ENCODE measurements at places on chromosomes 1 and 21.

DNA sequence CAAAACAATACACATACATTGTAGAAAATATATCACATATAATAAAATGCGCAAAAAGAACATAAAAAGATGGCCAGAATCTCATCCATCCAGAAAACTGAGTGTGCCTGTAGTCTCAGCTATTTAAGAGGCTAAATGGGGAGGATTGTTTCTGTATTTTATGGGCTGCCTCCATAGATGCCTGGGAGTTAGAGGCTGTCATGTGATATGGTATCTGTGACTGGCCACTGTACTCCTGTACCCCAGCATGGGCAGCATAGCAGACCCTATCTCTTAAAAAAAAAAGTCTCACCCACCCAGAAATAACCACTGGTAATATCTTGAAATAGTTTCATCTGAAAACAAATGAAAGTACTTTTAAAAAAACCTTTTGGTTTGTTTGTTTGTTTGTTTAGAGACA is 3.5 kb upstream of the TLCD4 start:
- DNase-seq: no peak

GRCh38 chr1:159973350-159973940 is 19.4 kb upstream of the SLAMF9 start:
- no peak for DNase-seq

- DNase-seq: peak; percentile 96
These were observed at the start of gene MRPS14 for GRCh38 chr1:175023043-175023921. TSS of gene MRPS14 (minus strand) at chr1:175023425. CDS start at chr1:175023408, 17 bp downstream.

- DNase-seq: no peak
These were observed 60.3 kb upstream of the CSF3R start for GRCh38 chr1:36542962-36543515.

GRCh38 chr1:116131866-116132605 is 20.8 kb downstream of the MAB21L3 start:
- no peak for DNase-seq

DNA sequence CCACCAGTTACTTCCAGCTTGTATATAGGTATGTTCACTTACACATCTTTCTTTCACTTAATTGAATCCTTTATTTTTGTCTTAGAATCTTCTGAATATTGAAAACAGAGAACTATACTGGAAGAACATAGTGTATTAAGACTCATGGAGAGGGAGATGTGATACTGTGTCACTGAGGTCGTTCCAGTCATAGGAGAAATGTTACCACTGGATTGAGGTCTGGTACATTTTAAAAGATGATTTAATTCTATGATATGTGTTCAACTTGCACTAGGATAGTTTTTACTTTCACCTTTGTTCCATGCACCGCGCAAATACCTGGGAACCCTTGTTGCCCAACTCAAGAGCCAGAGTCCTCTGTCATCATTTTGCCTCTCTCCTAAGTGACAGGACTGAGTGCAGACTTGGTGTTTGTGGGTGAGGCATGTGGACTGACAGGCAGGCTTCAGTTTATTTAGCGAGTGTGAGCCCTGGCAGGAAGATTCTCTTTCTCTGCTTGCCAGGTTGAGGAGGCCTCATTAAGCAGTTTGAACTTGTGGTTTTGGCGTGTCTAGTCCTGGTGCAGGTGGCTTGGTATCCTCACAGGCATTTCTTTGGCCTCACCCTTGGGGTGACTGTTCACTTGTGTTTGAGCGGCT is 63.7 kb downstream of the DYRK1A start:
- no peak for DNase-seq

- no peak for DNase-seq
These were observed 69.9 kb downstream of the ZC3H11B start for GRCh38 chr1:219542828-219543518.

Measured in foreskin melanocyte (primary cell).